ENCODE measurements at places on chromosomes 4 and X.

DNA sequence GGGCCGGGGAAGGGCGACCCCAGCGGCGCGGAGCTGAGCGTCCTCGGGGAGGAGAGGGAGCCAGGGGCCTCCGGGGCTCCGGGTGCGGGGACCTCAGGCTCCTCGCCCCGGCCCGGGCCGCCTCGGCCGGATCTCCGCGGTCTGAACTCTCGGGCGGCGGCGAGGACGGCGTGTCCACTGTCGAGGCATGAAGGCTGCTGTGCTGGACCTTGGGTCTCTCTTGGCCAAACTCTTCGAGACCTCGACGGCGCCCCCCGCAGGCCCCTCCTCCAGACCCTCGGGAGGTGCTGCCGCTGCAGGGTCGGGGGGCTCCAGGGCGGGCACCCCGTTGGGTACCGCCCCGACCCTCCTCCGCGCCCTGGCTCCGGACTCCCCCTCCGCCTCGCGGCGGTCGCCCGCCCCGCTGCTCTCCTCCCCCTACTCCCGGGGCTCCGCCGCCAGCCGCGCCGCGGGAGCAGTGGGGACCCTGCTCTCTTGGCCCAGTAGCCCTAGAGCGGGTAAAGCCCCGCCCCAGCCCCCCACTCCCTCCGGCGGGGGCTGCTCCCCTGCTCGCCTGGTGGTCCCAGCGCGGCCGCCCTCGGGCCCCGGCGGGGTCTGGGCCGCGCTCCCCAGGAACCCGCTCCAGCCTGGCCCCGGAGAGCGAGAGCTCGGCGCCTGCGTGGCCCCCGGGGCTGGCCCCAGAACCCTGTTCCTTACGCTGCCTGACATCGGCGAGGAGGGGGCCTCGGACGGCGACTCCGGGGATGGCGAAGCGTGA is 564 bp downstream of the FAM149A start:
- peak; percentile 16 for DNase-seq

- DNase-seq, result peak; percentile 7
Measured at GRCh38 chr4:156559346-156559745, 412.3 kb downstream of the PDGFC start.

DNA sequence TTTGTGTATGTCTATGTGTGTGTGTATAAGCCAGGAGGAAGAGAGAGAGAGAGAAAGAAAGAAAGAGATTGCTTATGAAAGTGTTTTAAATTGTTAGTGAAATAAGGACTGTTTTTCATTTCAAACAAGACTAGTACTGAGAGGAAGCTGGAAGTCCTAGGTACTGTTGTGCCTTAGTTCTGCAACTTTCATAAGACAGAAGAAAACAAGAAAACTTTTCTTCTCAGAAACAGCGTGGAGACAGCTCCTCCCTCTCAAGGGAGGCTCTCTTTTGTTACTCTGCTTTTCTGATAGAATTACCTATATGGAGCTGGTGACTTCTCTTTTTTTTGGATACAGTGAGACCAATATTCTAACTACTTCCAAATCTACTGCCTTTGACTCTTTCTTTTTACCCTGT is 62.5 kb downstream of the BANK1 start:
- no peak for DNase-seq

DNA sequence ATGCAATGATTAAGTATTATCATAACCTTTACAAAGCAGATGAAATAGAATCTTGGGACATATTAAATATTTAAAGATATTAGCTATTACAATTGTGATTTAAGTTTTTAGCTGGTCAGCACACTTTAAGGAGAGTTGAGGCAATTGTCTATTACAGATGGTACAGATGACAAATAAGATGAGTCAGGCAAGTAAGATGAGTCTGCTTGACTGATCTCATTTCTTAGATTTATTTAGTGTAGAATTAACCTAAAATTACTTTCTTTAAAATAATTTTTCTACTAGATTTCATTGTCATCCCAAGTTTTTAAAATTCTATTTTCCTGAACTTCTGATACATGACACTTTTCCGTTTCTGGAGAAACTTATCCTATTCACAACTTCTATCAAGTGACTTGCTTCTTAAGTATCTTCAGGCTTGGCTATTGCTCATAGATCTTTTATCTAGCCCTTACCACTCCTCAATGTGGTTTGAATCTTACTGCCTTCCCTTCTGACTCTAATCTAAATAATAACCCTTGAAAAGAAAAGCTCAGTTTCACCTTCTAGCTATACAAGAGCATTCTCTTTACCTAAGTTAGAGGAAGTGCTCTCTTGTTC is 32.9 kb downstream of the CXCL1 start:
- DNase-seq, result no peak

DNA sequence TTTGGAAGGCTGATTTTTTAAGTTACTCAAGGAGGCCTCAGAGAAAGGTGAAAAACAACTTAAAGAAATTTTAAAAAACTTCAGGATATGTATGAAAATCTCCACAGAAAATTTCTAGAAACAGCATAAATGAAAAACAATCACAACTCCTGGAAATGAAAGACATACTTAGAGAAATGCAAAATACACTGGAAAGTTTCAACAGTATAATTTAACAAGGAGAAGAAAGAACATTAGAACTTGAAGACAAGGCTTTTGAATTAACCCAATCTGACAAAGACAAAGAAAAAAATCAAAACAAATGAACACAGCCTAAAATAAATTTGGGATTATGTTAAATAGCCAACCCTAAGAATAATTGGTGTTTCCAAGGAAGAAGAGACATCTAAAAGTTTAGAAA is 300.5 kb downstream of the ANTXR2 start:
- no peak for DNase-seq

GRCh38 chr4:88104902-88105610 is 53.4 kb downstream of the ABCG2 start:
- peak; percentile 53 for DNase-seq

DNA sequence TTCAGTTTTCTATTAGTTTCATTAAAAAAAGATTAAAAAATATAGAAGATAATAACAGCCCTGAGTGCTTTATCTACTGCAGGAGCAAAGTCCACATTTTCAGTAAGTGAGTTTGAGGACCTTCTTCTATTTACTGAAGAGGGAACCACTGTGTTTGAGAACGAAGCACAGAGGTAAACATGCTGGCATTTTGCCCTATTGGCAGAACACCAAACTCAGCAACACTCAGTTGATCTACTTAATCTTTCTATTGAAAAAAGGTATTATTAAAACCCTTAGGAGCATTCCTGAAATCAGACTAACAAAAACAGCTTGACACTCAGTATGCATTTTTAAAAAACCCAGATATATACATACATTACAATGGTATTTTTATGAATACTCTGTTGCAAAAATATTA is 1496.7 kb downstream of the TECRL start:
- no peak for DNase-seq

GRCh38 chr4:147336252-147336651 is 144.6 kb upstream of the EDNRA start:
- DNase-seq, result no peak

- peak; percentile 86 for DNase-seq
Measured at GRCh38 chrX:21943460-21944135, 3.1 kb downstream of the SMS start.

DNA sequence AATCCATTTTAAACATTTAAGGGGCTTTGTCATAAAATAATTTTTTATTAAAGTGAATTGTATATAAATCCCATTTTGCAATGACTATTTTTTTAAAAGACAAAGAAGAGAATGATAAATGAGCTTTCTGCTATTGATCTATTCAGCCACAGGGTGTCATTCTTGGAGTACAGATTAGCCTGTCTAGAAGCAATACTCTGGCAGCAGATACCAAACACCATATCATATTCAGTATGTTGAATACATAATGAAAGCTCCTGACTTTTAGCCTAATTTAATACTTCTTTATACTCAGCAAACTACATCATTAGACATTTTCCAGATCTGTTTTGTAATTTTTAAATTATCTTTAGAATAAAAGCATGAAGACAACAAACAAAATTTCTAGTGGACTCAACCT is 496.3 kb downstream of the PDGFC start:
- DNase-seq, result peak; percentile 26

GRCh38 chr4:162360369-162361149 is 196.8 kb upstream of the FSTL5 start:
- DNase-seq, result no peak

- DNase-seq, result no peak
Measured at GRCh38 chr4:3073158-3074077, 920 bp downstream of the HTT-AS start.

GRCh38 chr4:52142816-52143215 is 91.7 kb downstream of the SPATA18 start:
- DNase-seq, result no peak

DNA sequence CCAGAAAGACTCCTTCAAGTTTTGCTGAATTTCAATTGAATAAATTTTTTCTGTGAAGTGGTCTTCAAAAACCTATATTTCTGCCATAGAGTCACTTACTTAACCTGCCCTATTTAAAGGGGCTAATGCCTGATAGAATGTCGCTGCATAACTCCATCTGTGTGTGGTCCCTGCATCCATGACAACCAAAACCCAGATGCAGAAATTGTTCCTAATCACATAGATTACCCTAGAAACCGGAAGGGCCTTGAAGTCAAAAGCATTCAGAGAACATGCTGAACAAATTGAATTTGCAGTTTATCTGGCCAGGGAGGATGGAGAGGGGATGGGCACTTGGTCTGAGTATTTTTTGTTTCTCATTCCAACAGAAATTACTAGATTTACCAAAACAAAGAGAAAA is 1.5 kb upstream of the PARM1 start:
- no peak for DNase-seq

- peak; percentile 6 for DNase-seq
Measured at GRCh38 chr4:19684084-19684483, 567.6 kb upstream of the SLIT2 start.

DNA sequence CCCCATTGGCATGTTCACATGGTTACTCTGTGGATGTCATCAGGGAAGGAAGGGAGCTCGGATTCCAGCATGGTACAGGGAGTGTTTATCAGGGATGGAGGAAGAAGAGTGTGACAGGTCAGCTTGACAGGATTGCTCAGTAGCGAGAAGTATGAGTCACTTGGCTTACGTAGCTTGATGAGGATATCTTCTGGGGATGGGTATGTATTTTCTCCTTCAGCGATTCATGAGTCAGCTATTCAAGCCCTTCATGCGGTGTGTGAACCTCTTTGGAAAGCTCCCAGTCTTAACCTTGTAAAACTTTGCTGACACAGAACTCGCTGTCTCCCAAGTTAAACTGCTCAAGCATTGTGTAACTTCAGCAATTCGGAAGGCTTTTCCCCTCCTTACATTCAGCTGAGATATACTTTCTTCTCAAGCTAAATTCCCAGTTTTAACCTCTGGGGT is 275.4 kb downstream of the ARHGAP10 start:
- peak; percentile 90 for DNase-seq
